ENCODE measurements at places on chromosomes 16 and 17.

- no peak for DNase-seq
Observed at GRCh38 chr17:64110379-64111152, 19.4 kb downstream of the ERN1 start.

- DNase-seq, result no peak
Observed at GRCh38 chr16:89055313-89055712, 38.3 kb upstream of the ACSF3 start.

GRCh38 chr16:645852-646678 lies 3.1 kb upstream of the WDR90 start:
- no peak for DNase-seq

DNA sequence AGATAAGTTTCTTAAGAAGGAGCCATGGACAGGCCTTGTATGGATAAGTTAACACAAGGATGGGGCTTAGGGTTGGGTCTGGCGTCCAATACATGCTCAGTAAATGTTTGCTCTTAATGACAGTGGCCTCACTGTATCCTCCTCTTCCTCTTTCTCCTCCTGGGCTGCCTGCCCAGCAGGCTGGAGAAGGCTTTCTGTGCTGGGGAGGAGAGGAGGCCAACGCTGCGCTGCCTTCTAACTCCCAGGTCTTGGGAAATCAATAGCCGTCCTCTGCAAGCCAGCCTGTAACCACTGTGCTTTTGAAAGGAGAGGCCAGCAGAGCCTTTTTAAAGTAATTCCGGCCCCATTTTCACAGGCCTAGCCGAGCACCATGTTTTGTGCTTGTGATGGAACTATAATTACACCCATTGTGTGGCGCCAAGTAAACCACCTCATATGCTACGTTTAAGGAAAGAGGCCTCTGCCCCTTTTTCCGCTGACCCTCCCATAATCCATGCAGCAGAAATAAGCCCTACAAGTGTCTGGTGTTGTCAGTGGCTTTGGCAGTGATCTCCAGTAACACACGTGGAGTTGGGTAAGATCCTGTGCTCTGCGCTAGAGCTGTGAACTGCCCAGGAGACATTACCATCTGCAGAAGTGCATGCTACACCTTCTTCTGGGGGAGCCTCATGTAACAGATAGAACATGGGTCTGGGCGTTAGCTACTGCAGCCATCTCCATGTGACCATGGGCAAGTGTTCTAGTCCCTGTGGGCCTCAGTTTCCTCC lies 368.2 kb downstream of the SNX29 start:
- DNase-seq, result no peak

GRCh38 chr17:75270966-75271232 lies at the start of gene MIF4GD:
Gene MIF4GD, minus strand, starts transcription at chr17:75271231. Its CDS starts 1,036 bp downstream, at chr17:75270195.
- DNase-seq, result no peak

- no peak for DNase-seq
Observed at GRCh38 chr16:23974223-23974622, 138.4 kb downstream of the PRKCB start.

DNA sequence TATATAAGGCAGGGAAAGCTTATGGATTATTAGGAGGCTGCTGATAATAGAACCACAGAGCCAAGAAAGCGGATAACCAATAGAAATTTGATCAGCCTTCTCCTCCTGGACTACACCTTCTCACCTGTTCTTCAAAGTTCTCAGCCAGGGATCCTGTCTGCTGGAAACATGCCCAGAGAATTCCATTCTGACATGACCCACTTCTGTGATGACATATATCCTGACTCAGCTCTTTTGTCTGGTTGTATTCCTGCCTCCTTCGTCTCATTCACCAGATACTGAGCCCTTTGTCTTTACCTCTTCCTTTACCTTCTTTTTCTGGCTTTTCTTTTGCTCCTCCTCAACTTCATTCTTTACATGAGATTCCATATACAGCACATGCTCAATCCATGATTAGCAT lies 576.1 kb downstream of the CDH11 start:
- DNase-seq, result no peak

GRCh38 chr16:8850279-8850885 lies 18.4 kb downstream of the CARHSP1 start:
- peak; percentile 47 for DNase-seq

DNA sequence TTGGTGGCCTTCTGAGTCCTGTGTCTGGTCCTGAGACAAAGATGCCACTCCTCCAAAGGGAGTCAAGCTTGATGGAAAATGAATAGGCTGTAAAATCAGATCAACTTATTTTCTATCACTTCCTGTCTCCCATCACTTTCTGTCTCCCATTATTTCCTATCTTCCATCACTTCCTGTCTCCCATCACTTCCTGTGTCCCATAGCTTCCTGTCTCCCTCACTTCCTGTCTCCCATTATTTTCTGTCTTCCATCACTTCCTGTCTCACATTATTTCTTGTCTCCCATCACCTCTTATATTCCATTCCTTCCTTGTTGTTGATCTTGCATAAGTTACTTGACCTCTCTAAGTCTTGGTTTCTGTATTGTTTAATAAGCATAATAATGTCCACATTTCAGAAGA lies 418.5 kb upstream of the EEF2KMT start:
- DNase-seq, result no peak

DNA sequence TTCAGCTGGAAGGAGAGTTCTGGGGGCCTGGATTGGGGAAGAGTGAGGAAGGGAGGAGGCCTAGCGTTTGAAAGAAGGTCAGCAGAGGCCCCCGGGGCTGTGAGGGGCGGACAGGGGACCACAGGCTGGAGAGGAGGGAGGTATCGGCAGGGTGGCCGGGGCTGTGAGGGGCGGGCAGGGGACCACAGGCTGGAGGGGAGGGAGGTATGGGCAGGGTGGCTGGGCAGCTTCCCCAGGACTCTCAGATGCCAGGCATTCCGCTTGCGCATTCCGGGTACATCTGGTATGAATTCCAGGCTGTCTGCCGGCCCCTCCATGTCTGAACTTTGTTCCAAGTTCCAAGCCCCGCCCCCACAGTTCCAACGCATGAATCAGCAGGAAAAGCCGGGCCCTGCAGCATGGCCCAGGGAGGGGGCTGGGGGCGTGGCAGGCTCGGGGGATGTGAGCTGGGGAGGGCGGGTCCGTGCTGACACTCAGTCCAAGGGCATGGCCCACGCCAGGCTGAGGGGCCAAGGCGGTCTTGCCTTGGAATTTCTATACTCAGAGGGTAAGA lies 4.3 kb upstream of the TLCD2 start:
- peak; percentile 85 for DNase-seq

DNA sequence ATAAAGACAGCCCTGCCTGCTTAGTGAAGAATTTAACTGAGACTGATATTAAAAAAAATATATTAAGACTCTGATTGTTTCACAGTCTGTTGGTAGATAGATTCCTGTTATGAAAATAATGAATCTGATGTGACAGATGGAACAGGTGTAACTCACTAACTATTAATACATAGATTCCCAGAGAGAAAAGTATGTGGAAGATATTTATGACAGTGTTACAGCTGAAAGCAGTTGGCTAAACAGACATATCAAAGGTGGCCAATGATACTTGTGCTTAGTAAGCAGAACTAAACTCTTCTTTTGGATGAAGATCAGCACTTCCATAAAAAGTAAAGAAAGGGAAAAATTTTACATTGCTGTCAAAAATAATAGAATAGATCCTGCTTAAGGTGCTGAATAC lies 598.2 kb upstream of the CA10 start:
- DNase-seq, result no peak

GRCh38 chr17:44969144-44969780 lies 1.2 kb upstream of the C1QL1 start:
- no peak for DNase-seq

GRCh38 chr16:81693041-81693743 lies 85.9 kb upstream of the PLCG2 start:
- DNase-seq, result no peak

GRCh38 chr16:2296661-2297505 lies 29.0 kb upstream of the RNPS1 start:
- peak; percentile 29 for DNase-seq

DNA sequence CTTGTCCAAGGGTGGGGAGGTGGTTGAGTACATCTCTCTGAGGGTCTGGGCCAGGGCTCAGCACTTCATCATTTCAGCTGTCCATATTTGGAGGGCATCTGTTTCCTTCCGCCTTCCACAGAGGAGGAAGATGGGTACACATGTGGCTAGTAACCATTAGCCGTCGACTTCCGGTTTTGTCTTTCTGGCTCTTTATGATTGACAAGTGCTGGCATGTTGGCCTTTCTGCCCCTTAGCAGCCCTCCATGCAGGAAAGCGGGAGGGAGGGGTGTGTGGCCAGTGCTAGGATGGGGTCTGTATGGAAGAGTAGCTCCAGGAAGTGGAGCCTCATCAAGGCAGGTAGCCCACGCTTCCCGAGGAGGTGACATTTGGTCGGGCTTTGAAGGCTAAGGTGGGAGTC lies 69.6 kb downstream of the RAI1 start:
- DNase-seq, result peak; percentile 79

DNA sequence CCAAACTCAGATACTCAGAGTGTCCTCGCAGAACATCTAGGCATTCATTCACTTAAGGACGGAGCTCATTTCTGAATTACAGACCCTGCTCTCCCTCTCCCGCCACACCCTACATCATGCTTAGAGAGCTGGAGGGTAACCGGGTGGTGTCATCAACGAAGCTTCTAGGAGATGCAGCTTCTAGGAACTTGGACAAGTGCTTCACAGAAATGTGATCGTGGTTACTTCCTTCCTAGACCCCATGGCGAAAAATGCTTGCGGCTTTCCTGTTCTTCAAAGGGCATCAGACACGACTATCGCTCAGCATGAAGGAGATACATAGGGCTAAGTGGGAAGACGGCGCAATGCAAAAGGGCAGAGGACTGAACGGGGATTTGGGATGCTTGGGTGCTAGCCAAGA lies 126.8 kb downstream of the ZFHX3 start:
- DNase-seq, result peak; percentile 64

DNA sequence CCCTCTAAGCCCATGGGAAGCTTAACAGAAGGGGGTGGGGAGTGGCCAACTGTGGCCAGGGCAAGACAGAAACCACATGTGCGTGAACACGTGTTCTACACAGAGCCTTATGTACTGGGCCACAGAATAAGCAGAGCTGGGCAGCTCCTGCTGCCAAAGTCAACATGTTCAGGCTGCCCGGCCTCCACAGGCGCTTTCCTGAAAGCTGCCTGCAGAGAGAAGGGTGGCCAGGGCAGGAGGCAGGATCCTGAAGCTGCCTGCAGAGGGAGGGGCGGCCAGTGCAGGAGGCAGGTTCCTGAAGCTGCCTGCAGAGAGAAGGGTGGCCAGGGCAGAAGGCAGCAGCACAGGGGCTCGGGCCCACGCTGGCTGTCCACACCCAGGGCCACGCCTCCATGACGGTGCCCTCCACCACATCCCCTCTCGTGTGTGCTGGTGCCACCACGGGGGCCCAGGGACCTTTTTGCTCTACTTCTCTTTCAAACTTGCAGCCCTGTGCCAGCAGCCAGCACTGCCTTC lies 79.5 kb downstream of the ANKRD11 start:
- no peak for DNase-seq

- no peak for DNase-seq
Observed at GRCh38 chr17:44924107-44924544, 8.8 kb upstream of the GFAP start.

DNA sequence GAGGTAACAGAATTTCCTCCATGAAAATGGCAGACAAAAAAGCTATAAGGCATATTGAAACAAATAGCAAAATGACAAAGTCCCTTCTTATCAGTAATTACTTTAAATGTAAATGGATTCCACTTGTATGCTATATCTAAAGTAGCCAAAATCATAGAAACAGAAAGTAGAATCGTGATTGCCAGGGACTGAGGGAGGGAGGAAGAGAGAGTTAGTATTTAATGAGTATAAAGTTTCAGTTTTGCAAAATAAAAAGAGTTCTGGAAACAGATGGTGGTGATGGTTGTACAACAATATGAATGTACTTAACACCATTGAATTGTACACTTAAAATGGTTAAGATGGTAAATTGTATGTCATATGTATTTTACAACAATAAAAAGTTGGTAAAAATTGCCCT lies 407.4 kb downstream of the CA10 start:
- no peak for DNase-seq

DNA sequence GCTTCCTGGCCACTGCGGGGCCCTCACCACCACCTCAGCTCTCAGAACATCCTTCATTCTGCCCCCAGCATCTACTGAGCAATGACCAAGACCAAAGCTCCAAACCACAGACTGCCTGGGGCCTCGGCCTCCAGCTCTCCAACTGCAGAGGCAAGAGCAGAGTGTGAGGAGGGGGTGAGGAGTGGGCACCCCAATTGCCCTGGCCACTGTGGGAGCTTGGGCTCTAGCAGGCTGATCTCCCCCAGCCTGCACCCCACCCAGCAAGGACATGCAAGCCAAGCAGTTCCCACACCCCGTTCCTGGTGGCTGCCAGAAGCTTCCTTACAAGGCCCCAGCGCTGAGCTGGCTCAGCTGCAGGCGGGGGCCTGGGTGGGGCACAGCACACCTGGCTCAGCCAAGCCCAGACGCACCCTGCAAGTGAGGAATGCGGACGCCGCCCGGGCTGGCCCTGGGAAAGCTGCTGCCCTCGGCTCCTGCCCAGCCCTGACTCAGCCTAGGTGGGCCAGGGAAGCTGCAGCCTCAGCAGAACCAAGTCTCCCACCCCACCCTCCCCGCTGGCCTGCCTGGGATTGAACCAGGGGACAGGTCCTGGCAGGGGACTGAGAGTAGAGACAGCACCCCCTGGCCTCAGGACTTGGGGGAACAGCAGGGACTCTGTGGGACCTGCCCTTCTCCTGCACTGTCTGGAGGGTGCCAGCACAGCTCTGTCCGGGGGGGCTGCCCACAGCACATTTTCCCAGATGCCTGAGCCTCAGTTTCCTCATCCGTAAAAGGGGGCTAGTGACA lies 29.7 kb upstream of the KRT17 start:
- no peak for DNase-seq

- DNase-seq, result peak; percentile 28
Observed at GRCh38 chr17:68812876-68813584, 142.2 kb downstream of the ABCA8 start.

DNA sequence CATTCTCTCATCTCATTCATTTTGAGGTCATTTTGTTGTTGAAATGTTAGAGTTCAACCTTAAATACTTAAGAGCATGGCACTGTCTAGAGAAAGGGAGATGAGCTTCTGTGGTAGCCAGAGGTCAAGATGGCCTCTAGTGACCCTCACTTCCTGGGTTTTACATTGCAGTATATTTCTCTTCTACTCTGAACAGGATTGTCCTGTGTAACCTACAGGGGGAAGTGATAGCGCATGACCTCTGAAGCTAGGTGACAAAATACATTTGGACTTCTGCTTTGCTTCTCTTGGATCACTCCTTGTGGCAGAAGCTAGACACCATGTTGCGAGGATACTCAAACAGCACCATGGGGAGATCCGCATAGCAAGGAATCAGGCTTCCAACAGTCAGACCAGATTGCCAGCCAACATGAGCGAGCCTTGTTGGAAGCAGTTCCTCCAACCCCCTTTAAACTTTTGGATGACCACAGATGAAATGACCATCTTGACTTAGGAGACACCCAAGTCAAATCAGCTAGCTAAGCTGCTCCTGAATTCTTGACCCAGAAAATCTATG lies 748.4 kb downstream of the MAF start:
- DNase-seq, result peak; percentile 15
